ENCODE measurements at places on chromosomes 4 and X.

DNA sequence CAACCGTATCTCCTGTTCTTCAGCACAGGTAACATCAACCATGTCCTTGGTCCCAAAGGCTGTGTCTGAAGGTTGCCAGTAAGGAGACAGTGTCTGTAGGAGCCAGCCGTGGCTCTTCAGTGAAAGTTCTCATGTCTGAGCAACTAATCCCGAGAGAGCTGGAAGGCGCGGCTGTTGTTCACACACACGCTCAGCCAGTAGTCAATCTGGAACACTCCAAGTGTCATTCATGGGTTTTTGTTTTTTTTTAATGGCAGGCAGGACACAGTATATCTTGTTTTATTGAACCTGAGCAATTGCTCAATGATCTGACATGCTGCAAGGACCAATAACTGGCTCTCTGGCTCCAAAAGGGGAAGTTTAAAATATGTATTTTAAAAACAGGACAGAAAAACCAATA, 48.4 kb upstream of the MAP3K15 start:
- DNase-seq: no peak

GRCh38 chr4:85393201-85393600, 81.7 kb upstream of the ARHGAP24 start:
- DNase-seq: no peak

GRCh38 chr4:2733001-2733843, 22.9 kb downstream of the TNIP2 start:
- no peak for DNase-seq

- DNase-seq: peak; percentile 64
Measured at GRCh38 chrX:110964786-110965185, 131.2 kb upstream of the PAK3 start.

GRCh38 chr4:6128221-6128850, 72.0 kb downstream of the JAKMIP1 start:
- DNase-seq: no peak

DNA sequence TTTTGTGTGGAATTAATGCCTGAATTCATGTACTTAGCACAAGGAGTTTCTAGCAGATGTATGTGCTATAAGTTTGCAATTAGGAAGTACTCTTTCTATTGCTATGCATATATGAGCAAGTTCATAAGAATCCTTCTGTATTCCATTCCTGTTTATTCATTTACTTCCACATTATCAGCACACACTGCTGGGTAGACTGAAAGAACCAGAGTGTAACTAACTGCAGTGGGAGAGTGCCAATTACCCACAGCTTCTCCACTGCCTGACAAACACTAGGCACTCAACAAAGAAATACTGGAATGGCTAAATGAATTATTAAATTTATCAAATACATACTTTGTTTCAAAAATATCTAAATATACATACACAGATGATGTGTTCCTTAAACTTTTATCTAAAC, 219.6 kb downstream of the CAMK2D start:
- no peak for DNase-seq

DNA sequence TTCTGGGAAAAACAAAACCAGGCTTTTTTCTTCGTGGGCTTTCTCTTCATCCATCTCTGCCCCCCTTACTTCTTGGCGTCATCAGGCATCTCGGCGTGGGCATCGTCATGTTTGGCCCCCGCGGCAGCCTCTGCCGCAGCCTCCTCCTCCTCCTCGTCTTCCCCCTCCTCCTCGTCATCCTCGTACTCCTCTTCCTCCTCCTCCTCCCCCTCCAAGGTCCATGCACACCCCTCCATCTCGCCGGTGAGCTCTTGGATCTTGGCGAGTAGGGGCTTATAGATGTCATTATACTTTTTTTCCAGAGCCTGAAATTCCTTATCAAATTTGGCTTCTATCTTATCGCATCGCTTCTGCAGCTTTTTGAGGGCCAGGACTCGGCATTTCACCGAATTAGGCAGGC, 488 bp downstream of the NAP1L5 start:
- DNase-seq: no peak

DNA sequence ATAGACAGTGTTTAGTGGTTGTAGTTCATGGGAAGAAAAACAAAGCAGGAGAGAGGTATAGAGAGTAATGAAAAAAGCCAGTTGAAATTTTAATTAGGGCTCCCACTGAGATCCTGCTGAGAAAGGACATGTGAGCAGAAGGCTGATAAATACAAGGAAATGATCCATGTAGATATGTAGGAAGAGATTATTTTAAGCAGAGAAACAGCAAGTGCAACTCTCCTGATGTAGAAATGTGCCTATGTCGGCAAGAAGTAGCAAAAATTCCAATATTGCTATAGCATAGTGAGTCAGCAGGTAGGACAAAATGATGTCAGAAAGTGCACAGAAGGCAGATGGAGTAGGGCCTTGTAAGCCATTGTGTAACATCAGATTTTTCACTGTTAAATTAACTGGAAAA, 1027.3 kb downstream of the PCDH18 start:
- DNase-seq: no peak

DNA sequence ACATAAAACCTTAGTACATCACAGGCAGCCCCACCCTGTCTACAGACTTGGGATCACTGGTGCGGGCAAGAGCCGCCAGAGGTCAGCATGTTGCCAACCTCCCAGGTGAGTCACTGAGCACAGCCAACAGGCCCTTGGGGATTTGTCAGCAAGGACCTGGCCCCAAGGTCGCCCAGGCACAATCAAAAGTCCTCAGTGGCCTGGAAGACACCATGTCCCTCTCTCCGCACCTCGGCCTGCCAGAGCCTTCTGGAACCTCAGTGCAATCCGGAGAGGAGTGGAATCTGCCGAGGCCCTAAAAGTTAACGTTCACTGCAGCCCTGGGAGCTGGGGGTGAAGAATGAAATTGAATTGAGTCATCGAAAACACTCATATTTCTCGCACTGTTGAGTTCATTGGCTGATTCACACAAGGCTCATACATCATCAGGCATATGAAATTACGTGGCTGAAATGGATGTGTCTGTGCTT, 74.3 kb downstream of the WFS1 start:
- DNase-seq: peak; percentile 76

GRCh38 chr4:169565606-169566005, 46.8 kb downstream of the NEK1 start:
- DNase-seq: no peak

DNA sequence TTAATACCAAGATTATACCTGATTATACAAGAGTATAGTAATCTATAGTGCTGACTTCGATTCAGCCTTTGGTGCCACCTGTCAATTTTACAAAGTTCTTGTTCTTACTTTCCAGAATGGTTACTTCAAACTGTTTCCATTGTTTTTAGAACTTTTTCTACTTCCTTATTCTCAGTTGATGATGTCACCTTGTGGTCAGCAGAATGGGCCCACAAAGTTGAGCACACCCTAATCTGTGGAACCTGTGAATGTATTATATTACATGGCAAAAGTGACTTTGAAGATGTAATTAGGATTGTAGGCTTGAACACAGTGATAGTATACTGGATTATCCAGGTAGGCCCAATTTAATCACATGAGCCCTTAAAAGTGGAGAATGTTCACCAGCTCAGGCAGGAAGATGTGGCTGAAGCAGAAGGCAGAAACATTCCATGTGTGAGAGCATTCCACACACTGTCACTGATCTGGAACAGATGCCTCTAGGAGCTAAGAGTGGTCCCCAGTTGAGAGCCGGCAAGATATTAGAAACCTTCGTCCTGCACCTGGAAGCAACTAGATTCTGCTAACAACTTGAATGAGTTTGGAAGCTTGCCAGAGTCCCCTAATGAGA, 6.3 kb upstream of the SGMS2 start:
- DNase-seq: no peak

DNA sequence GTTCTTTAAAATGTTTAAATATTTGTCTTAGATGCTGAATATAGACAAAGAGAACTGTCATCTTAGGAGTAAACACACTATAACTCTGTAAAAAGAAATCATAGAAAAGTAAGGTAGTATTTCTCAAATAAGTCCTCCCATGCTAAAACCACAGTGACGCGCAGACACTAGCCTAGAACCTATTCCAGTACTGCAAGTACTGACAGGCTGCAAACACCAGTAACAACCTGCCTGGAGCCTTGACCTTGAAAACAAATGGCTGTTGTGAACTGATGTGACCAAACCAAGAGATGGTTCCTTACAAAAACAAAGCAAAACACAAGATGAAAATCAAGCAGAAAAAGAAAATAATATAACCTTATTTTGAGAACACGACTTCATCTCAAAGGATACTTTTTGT, 8.5 kb downstream of the TIFA start:
- no peak for DNase-seq

GRCh38 chrX:19624739-19625138, 109.4 kb upstream of the MAP3K15 start:
- no peak for DNase-seq

GRCh38 chr4:86935566-86935852, 698 bp downstream of the AFF1 start:
- DNase-seq: no peak

DNA sequence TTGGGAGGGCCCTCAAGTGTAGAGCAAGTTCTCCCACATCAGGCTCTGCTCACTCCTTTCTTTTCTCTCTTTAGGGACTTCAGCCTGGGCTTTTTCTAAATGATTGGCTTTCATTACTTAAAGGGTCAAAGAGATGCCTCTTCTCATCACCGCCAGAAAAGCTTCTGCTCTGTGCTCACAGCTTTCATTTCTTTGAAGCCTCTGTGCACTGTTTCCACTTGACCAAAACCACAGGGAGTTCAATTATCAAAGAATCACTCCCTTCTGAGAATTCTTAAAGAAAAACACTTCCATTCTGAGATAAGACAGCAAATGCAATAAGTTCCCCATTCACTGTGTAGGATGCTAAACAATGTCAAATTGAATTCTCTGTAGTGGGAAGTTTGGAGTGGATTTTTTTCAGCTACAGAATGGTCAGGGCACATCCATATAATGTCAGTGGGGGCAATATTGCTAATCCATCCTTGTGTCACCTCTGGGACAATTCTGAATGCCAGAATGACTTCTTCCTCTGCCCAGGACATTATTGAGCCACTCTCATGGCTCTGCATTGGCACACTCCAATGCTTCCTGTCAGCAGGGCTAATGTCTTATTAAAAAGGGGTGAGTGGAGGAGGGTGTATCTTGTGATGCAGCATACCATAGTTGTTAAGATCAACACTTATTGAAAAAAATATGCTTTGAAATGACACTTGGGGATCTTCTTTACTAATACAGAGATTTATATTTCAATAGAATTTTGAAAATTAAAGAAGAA, 217.6 kb downstream of the SNCA start:
- no peak for DNase-seq

DNA sequence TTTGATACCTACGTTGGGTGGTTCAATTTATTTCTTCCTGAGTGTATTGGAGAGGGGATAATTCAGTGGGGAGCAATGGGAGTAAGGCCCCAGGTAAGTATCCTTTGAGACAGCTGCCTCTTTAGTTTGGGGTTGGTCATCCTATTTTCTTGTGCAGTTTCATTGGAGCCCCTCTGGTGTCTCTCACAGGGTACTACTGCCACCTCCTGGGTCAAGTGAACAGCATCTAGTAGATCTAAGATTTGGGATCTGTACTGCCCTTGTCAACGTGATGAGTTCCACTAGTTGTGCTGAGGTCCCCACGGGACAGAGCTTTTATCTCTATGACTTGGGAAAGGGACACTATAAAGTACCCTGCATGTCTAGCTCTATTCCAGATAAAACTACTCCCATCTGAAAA, 80.6 kb downstream of the PBDC1 start:
- DNase-seq: no peak

GRCh38 chrX:46407753-46408130, 137.5 kb downstream of the ZNF674 start:
- DNase-seq: no peak

DNA sequence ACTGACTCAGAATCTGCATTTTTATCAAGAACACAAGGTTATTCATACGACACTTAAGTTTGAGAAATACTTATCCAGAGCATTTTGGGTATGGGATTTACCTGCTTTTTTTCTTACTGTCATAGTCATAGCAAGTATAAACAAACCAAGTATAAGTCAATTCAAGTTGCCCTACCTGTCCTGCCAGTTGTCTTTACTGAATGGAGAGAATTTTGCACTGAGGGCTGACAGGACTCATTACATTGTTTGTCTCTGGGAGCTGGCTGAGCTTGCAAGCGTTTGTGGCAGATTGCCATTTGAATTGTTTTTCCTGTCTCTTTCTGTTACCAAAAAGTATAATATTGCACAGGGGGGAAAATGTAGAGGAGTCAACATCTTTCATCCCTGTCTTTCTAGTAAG, 278.9 kb upstream of the MAGEC2 start:
- no peak for DNase-seq

DNA sequence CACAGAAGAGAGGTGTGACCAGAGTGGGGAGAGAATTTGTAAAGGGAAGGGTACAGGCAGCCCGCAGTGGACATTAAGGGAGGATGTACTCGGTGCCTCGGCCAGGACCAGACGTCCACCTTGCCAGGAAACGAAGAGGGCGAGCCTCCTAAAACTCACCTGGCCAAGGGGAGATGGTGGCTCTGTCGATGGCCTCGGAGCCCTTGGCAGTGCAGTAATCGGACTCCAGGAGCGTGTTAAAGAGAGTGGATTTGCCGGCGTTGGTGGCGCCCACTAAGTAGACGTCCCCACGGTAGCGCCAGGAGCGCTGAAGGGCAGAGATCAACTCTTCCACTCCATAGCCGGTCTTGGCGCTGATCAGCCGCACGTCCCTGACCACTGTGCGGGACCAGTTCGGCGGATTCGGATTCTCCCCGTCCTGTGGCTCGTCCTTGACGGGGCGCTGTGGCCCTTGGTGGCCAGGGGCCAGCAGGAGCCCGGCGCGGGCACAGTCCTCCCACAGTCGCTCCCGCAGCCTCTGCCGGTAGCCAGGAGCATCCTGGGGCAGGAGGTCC, 1.0 kb downstream of the NOA1 start:
- DNase-seq: no peak

DNA sequence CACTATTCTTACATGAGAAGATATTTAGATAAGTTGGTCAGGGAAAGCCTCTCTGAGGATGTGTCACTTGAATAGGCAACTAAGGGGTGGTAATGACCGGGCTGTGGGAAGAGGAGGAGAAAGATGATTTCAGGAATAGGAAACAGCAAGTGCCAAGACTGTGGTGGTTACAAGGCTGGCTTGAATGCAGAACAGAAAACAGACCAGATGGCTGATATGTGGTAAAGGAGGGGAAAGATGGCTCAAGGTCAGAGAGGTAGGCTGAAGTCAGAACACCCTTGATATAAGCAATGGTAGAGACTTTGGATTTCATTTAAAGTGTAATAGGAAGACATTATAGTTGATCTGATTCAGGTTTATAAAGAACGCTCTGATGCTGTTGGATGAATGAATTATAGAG, 15.0 kb downstream of the TLR7 start:
- DNase-seq: no peak

GRCh38 chr4:6445403-6446129, 26.8 kb downstream of the PPP2R2C start:
- no peak for DNase-seq

GRCh38 chr4:139084804-139085093, 69.2 kb downstream of the NOCT start:
- no peak for DNase-seq

All from islet precursor cell (in vitro differentiated cells).